GM03348 (cell line): ENCODE measurements at places on chromosomes 16 and 17.

DNA sequence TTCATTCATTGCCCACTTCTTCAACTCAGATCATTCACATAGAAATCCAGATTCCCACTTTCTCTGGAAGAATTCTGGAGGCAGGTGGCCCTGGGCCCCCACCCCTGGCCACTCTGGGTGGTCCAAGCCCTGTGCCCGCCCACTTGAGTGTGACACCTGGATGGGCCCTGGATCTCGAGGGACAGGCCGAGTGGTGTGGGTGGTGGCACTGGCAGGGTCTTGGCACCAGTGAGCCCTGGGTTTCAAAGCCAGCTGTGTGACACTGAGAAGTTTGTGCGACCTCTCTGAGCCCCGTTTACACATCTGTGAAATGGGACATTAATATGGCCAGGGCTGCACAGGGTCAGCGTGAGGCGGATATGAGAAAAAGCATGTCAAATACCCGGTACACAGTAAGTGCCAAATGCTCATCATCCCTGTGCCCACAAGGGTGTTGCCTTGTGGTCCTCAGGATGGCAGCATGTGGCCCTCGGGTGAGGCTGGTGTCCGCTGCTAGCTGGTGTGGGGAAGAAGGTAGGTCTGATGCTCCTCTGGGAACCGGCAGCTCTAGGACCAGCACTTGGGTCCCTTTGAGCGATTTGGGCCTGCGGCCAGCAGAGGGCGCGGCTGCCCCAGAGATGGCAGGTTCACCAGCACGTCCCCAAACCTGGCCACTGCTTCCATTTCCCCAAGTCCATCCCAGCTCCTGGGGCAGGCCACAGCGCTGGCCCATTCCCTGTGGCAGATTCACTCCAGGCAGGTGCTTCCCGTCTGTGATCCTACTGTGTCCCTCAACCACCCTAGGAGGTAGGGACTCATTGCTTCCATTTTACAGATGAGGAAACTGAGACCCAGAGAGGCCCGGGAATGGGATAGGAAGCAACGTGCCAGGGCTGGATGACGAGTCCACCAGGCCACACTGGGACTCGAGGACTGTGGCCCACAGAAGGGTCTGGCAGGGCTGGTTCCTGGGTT, 3.6 kb downstream of the OSGIN1 start:
- DNase-seq = peak; percentile 81

DNA sequence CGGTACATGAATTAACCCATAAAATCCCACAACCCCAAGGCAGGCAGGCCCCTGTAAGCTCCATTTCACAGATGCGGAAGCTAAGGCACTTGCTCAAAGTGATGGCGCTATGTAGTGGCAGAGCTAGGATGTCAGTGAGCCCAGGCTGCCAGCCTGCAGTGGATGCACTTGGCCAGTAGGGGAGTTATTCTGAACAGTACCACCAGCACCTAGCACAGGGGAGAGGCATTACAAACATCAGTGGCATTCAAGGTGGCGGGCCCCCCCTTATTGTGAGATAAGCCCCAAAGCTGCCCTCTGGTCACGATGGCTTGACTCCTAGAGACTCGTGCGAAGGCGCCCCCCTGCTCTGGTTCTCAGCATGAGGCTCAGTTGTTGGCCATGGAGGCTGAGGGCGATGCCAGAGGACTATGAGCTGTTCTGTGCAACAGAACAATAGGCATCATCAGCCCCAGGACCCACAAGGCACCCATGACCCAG, 33.8 kb downstream of the GTF3C1 start:
- peak; percentile 62 for DNase-seq

DNA sequence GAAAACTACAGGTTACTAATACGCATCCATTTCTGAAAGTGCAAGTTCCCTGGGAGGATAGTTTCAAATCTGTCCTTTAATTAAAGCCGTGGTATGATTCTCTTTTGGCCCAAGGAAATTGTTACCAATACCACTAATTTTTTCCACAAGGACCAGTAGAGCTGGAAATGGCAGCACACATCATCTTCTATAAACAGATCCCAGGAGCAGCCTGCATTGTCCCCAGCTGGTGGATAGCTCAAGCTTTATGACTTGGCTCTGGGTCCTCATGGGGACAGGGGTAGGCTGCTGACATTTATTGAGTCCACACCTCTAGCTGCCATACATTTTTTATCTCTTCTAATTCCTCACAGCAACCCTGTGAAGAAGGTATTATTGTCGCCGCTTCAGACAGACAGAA, 35.8 kb upstream of the BHLHA9 start:
- DNase-seq = no peak

- no peak for DNase-seq
Observed at GRCh38 chr16:79317521-79317920, 283.0 kb downstream of the MAF start.

GRCh38 chr17:8190506-8190905, 526 bp upstream of the BORCS6 start:
- DNase-seq = no peak

GRCh38 chr17:72416054-72416675, 295.3 kb downstream of the SOX9 start:
- no peak for DNase-seq

GRCh38 chr17:45428050-45428617, 4.5 kb downstream of the ARHGAP27 start:
- peak; percentile 92 for DNase-seq

DNA sequence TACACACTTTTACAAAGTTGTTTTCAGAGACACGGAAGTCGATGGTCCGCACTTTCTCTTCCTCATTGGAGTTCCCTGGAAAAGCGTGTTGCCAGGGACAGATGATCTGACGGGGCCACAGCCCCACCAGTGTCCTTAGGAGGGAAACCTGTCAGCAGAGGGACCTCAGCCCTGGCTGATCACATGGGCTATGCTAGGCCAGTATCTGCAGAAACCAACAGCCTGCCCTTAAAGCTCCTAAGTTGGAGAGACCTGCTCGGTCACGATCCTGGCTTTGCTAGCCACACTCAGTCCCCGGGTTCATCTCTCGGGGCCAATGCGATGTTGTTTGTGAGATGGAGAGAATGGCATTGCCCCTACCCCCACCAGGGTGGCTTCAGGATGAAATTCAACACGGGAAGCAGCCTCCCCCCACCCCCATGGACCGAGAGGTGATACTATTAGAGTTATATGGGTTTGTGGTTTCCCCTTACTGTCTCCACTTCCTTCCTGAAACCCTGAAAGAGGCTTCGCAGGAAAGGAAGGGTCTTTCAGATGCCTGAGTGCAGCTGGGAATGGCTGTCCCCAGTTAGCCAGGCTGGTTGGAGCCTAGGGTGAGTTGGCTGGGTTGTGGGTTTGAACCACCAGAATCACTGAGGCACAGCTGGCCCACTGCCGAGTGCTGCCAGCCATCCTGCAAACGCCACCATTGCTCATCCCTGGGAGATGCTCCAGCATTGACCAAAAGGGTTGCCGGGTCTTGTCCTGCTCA, 16.6 kb downstream of the RMI2 start:
- no peak for DNase-seq

DNA sequence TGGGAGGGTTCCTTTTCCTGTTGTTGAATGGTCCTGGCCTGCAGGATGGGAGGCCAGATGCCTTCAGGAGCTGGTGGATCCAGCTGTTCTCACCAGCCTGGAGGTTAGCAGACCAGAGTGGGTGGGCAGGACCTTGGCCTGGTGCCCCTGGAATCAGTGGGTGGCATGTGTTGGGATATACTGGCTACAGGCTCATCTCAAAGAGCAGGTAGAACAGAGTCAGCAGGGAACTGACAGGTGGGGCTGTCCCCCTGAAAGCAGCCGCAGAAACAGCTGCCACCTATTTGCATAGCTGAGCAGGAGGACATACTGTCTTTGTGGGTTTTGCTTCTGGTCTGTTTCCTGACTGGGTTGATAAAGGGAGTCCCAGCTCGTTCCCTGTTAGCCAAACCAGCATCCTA, 144.1 kb downstream of the RAB11FIP4 start:
- no peak for DNase-seq

DNA sequence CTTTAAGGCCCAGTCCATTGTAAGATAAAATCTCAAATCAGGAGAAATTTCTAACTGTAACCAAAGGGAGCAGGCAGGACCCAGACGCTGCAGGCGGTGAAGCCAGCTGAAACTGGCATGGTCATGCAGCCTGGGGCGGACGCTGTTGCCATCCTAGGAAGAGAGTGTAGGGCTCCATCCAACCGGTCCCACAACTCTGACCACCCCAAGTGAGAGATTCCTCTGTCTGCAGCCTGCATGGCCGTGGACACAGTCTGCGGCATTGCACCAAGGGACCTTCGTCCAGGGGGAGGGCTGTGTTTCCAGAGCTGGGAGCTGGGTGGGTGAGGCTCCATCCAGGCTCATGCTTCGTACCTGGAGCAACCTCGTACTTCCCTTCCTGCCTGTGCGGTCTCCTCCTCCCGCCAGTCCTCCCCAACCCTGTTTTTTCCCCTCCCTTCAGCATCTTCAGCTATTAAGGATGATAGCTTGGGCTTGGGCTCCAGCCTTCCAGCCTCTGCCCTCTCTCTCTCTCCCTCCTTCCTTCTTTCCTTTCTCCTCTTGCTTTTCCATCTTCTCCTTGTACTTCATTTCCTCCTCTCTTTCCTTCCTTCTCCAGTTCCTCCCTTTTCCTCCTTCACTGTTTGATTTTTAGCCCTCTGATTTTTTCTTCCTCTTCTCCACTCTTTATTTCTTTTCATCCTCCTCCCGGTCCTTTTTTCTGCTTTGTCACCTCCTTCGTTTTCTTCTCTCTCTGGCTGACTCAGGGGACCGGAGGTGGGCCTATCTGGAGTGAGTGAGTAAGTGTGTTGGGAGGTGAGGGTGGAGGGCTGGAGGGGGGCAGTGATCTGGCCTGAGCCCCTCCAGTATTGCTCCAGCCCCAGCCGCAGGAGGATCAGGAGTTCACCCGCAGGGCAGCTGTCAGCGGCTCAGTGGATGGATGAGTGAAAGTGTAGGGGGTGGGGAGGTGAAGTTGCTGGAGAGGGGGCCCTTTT, 17.0 kb upstream of the LHX1 start:
- no peak for DNase-seq

DNA sequence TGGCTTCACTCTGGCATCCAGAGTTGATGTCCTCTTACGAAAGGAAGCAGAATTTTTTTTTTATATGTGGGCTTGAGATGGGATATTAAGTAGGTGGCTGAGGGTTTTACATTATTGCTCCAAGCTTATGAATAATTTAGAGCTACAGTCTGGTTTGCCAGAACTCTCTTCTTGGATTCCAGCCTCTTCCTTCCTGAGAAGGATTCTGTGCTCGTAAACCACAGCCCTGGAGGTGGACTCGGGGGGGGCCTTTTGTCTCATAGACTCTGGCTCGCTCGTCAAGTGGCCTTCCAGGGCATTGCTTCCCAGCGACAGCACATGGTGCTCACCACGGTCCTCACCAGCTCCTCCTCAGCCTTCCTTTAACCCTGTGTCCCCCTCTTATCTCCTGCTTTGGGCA, 43.2 kb downstream of the TMEM11 start:
- peak; percentile 48 for DNase-seq

DNA sequence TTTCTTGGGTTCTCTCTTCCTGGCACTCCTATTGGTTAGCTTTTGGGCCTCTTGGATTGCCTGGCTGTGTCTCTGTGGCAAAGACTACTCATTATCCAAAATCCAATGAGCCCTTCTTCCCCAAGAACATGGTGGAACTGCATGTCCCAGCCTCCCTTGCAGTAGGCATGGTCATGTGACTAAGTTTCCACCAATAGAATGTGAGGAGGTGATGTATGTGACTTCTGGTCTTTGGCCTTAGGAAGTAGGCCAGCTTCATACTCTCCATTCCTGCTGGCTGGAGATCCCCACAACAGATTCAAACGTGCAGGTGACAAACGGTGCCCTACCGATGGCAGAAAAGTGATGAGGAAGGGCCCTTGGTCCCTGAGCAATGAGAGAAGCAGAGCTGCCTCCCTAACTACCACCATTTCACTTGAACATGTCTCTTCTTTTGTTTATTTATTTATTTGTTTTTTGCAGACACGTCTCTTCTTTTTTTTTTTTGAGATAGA, 17.3 kb upstream of the SPN start:
- no peak for DNase-seq

GRCh38 chr17:70070305-70071027, 4.6 kb upstream of the KCNJ16 start:
- DNase-seq = no peak

DNA sequence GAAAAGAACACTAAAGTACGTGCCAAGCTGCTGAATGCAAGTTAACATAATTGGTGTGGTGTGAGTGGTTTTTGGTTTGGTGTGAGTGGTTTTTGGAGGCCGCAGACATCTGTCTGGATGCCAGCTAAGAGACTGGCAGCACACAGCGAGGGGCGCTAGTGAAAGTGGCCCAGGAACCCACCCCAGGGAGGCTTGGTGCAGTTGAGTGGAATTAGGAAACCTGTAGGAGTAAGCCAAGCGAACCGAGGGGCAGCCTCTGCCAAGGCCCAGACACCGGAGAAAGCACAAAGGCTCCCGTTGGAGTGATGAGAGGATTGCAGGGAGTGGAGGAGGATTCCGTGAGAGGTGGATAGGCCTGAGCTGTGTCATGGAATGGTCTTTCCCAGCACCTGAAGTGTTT, 24.6 kb upstream of the SLC5A11 start:
- DNase-seq = no peak
